ENCODE measurements at places on chromosomes 2 and 18.

DNA sequence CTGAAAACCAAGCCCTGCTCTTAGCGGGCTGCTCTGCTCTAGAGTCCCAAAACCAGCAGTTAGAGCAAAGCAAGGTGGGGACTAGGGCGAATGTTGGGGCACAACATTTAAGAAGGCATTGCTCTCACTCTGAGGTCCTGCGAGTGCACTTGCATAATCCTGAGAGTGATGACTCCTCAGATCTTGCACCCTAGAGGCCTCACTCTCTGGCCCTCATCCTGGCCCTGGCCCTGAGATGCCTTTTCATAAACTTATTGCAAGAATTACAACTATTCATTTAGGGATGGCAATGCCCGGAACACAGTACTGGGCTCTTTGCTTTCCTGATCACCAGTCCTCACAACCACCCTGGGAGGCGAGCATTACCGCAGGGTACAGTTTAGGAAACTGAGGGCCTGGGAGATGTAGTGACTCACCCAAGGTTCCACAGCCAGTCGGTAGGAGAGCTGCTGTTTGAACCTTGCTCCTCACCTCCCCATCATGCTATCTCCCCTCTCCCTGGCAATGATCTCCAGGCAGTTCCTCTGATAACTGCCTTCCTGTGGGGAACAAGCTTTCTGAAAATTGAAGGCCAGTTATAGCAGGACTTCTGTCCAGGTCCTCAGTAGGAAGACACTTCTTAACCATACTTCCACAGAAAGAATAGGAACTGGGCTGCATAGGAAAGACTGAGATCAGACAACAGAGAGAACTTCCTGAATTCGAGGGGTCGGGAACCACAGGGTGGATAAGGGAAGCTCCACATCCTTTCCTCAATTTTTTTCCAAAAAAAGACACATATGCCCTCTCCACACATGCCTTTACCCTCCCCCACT is 91.3 kb downstream of the TNS1 start:
- no peak for DNase-seq

DNA sequence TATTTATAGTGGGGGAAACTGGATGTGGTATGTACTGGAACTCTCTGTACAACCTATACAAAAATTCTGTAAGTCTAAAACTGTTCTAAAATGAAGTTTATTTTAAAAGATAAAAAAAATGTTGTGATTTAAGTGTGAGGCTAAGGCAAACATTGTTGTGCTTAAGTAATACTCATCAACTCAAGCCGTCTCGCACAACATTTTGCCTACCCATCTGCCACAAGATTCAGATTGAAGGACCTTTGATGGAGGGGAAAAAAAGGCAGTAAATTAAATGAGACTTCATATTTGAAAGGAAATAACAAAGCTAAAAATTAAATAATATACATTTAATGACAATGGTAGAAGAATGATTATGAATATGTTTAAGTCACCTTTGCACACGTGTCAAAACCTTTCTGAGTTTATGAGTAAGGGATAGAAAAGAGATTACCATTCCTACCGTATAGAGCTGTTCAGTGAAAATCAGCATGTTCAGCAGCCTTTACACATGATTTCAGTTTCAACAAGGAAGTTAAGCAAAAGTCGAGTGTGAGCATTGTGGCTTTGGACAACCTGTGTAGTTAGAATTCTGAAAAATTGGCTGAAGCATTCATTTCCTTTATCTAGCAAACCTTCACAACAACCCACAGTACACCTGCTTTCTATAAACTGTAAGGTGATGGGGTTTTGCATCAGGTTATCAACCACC is 499.3 kb downstream of the IRS1 start:
- DNase-seq, result no peak

GRCh38 chr18:26003817-26004216 is 86.6 kb downstream of the SS18 start:
- DNase-seq, result no peak

DNA sequence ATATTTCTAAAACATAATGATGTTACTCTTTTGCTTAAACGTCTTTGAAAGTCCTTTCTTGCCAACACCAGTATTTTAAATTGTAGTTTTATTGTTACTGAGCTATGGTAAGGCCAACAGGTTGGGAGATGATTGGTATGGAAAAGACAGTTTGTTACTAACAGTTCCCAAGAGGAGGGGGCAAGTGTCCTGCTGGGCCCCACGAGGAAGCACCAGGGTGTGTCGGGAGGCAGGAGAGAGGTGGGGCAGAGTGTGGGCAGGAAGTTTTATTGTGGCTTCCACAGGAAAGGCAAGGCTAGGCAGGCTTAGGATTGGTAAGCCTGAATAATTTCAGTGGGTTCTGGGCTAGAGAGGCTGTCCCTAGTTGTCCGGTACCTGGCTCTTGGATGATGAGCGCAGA is 134.3 kb downstream of the SOCS6 start:
- DNase-seq, result no peak

DNA sequence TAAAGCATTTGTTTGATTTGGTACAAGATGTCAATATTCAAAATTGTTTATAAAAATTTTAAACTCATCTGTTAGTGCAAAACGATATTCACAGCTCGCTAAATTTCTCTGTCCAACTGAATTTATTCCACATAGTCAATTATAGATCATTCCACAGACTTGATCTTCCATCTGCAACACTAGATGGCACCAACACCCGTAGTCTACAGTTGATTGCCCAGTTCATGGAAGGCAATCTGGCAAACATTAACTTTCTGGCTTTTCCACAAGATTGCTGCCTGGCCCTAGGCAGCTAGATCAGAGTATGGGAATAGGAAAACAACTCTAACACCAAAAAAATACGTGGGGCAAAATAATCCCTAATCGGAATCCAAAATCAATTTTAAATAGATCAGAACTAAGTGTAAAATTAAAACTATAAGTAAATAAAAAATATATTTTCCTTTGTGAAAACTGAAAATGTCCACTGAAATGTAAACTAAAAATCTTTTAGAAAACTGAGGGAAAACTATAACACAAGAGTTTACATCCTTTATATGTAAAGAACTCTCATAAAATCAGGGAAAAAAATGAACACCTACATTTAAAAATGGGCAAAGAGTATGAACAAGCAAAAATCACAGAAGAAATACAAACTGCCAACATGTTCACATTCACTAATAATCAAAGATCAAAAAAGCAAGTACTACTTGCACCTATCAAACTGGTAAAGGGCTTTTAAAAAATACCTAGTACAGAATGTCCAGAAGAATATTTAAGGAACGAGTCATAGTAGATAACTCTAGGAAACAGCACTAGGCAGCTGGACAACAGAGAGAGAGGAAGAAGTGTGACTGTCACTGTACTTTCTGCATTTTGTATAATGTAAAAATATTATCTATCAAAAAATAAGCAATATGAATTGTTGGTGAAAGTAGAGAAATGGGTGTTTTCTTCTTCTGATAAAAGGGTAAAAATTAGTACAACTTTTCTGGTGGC is 35.0 kb downstream of the RTN4 start:
- no peak for DNase-seq

DNA sequence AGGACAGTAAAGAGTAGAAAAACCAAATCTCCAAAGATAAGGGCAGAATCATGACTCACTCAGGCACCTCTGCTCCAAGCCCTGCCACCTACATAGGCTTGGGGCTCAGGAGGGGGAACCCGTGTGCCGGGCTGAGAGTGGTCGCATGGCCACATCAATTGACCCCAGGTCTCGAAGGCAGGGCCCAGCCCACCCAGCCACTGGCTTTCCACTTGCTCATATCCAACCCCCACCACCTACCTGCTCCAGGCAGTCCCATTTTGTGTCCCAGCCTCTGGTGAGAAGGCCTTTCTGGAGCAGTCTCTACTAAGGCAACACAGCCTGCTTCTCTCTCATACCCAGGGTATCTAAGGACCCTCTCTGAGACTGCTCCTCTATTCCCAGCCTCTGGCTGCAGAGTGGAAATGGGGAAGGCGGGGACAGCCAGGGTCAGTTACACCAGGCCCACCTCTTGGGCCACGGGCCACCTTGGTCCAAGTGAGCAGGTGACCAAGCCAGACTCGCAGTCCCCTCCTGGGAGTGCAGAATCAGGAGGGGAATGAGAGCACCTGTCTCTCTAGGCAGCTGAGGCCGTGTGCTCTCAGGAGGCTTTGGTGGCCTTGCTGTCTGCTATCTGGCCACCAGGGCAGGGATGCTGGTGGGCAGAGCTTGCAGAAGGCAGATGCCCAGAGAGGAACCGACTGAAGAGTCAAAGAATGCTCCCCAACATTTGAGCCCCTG is 20.8 kb downstream of the TFCP2L1 start:
- DNase-seq, result no peak

DNA sequence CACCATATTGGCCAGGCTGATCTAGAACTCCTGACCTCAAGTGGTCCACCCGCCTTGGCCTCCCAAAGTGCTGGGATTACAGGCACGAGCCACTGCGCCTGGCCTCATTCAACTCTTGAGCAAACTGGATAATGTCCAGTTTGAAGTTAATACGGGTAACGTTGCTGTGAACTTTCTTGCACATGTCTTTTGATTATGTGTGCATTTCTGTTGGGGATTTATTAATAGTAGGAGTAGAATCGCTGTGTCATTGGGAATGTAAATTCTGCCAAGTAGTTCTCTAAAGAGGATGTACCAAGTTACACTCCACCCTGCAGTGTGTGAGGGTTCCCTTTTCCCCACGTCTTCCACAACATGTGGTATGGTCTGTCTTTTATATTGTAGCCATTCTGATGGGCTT is 6.2 kb downstream of the IMPA2 start:
- DNase-seq, result no peak

DNA sequence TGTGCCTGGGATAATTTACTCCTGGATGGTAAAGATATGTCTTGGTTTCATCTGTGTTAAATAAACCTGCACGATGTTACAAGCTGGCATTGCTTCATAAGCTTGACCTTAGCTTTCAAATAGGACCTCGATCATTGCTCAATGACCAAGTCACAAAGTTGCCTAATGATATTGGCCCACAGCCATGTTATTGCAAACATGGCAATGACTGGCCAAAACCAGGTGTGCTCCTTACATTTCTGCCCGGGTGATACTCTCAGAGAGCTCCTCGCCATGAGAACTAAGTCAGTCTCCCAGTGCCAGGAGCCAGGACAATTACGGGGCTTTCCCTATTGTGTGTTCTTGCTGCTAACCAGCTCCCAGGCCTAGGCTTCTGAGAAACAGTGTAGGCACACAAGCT is 72.5 kb upstream of the CYP1B1 start:
- no peak for DNase-seq

GRCh38 chr2:102177814-102178478 is 8.9 kb upstream of the IL1RL2 start:
- no peak for DNase-seq

DNA sequence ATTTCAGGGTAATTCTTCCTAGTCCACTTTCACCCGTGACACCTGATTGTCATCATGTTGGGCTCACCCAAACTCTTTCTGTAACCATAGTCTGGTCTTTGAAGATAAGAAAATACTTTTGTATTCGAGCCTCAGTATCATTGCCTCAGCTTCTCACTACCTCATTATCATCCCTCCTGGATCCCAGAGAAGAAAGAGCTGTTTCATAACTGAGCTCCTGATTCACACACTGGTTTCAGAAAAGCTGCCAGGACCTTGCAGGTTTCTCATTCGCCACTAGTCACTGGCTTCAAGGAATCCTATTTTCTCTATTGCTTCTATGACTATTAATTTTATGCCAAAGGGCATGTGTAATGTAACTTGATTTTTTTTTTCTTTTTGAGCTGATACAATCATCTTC is 2.9 kb upstream of the CRIM1 start:
- DNase-seq, result no peak

DNA sequence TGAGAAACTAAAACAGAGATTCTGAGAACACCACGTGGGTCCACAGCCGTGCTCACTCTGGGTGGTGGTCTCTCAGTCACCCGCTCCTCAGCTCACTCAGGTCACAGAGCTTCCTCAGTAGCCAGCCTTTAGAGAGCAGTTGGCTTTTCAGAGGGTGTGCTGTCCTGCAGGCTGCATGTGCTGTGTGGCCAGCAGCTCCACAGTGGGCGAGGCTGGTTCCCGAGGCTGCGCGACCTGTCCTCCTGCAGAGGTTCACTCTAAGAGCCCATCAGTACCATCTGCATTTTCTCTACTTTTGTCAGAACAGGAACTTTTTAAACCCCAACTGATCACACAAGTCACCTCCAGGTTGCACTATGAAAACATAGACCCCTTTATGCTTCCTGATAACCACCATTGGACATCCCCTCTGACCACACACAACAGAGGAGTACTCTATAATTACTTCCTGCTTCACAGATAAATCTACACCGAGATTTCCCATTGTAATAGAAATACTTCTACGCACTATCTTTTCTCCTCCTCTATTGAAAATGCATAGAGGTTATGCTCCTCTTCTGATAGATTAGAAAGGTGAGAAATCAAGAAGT is 93.1 kb downstream of the GYPC start:
- DNase-seq, result no peak

- DNase-seq, result no peak
These were observed 56.5 kb downstream of the BCL11A start for GRCh38 chr2:60496956-60497355.

DNA sequence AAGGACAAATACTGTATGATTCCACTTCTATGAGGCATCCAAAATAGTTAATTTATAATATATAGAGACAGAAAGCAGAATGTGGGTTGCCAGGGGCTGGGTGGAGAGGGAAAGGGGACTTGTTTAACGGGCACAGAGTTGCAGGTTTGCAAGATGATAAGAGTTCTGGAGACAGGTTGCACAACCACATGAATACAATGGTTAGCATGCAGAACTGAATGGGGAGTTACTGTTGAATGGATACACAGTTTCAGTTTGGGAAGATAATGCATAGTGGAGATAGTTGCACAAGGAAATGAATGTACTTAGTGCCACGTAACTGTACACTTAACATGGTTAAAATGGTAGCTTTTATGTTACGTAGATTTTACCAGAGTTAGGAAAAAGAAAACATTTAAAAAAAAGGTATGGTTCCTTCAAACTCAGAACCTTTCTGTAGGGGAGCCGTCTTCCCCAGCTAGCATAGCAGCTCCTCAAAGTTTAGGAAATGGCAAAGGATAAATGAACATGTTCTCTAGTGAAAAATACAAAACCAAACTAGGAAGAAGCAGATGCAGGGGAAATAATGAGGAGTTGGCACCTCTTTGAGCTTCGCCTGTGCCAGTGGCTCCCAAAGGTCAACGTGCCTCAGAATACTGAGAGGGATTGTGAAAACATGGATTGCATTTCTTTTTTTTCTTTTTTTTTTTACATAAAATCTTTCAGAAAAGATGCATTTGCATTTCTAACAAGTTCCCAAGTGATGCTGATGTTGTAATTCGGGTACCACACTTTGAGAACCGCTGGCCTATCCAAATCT is 95.2 kb downstream of the ZCCHC2 start:
- no peak for DNase-seq

All from cortex of kidney (tissue), 1 donor.